Vagina (tissue), 2 donors: ENCODE measurements at places on chromosomes 4 and X.

DNA sequence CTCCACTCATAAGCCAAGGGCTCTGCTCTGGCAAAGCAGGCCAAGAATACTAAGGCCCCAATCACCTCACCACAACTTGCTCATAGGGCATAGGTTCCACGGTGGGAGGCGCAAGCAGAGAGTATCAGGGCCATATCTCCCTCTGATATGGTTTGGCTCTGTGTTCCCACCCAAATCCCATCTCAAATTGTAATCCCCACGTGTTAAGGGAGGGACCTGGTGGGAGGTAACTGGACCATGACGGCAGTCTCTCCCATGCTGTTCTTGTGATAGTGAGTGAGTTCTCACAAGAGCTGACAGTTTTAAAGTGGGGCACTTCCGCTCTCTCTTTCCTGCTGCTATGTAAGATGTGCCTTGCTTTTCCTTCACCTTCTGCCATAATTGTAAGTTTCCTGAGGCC is 88.7 kb downstream of the SHROOM4 start:
- no peak for DNase-seq

DNA sequence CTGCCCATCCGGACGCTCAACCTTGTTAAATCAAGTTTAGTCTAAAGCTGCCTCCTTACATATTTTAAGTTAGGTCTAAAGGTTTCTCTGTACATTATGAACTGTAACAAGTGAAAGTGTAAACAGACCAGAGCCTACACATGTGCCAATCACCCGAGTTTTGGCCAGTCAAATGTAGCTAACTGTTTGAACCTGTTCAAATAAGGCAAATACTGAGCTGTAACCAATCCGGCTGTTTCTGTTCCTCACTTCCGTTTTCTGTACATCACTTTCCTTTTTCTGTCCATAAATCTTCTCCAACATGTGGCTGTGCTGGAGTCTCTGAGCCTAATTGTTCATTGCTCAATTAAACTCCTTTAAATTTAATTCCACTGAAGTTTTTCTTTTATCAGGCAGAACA is 113.3 kb upstream of the SHISA3 start:
- no peak for DNase-seq

DNA sequence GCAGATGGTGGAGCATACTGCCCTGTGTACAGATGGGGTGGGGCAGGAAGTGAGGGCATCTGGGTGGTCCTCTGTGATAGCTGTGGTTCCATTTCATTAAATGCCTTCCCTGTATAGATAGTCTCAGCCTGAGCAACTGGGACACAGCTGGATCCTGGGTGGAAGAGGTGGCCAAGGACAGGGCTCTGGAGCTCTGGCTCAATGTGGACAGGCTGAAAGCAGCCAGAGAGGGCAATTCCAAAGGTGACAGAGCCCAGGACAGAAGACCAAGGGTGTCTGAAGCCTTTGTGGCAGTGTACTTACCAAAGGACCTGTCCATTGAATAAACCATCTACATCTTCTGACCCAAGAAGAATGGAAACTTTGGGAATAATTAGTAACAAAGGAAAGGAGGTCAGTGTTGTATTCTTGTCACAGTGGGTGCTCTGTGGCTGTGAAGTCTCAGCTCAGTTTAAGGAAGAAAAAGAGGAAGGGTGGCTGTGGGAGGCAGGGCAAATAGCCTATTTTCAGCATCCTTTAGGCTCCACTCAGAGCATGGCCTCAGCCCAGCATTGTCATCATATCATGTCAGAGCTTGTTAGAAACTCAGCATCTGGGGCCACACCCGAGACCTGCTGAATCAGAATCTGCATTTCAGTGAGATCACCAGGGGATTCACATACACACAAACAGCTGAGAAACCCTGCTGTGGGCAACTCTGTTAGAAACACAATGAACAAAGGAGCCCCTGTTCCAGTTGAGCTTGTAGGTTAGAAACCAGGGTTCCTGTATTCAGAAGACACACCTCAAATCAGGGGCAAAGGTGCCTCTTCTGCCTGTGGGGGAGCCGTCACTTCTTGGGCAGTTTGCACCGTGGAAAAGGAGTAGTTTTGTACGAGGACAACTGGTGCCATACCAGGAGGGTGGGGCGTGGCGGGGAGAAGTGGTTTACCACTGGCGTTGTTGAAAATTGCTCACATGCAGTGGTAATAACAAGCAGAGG is 168.6 kb downstream of the PTTG2 start:
- no peak for DNase-seq

DNA sequence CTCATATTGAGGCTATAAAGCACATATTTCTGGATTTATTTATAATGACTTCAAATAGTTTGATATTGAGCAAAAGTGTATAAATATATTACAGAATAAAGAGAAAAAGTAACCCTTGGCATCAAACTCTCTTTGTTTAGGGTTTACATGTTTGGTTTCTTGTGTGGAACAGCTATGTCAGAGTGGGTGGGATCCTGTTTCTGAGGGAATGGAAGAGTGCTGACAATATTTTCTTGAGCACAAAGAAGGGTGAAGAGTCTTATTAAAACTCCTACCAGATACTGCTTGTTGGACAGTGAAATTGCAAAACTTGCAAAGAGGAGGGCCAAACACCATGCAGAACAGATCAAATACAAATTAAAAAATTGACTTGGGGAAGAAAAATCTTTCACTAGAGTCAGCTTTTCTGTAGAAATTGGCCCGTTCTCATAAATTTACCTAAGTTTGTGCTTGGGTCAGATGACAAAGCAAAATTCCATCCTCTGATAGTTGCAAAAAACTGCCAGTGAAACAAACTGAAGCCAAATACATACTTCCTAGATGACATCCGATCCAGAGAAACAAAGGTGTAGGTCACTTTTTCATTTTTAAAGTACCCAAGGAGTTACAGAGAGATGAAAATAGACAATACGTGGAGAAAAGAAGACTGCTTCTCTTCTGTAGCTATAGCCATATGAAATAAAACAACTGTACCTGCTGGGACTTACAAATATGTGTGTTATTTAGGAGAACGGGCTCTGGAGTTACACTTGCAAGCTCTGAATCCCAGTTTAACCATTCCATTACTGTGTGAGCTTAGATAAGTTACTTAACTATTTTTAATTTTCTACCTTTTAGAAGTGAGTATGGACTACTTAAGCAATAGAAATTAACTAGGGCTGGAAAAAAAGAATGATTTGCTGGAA is 133.3 kb downstream of the MAML3 start:
- no peak for DNase-seq

GRCh38 chr4:39078829-39079228 is 16.8 kb downstream of the KLHL5 start:
- no peak for DNase-seq

DNA sequence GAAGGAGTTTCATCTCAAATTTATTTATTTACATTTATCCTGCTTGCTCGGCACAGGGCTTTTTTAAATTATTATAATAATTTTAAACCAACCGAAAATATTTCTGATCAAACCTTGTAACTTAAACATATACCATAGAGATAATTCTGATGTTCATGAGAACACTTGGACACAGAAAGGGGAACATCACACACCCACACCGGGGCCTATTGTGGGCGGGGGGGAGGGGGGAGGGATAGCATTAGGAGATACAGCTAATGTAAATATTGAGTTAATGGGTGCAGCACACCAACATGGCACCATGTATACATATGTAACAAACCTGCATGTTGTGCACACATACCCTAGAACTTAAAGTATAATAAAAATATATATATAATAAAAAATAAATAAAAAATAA is 2.9 kb downstream of the ANXA5 start:
- no peak for DNase-seq

GRCh38 chr4:123363729-123364128 is 32.9 kb upstream of the SPRY1 start:
- DNase-seq: no peak
